ENCODE measurements at places on chromosomes 16 and 17. TPM values are rescaled to one million over a fixed set of nuclear protein-coding genes. Genes with fewer than 3 reads are reported as not detected.
A peak's percentile ranks its signal among the peaks of the same experiment; 100 is the strongest.

Gene CORO6
- total RNA-seq = 28.1 TPM

Gene DUS1L
- 32.2 TPM for total RNA-seq

- no peak for ATAC-seq
These were observed 24.1 kb upstream of the ABR start for GRCh38 chr17:1203967-1204291.

GRCh38 chr17:82872591-82873520, 33.0 kb upstream of the ZNF750 start:
- no peak for ATAC-seq

Gene IGSF6
- total RNA-seq = 1.0 TPM

GRCh38 chr17:66677201-66677981, 157.5 kb upstream of the CACNG5 start:
- no peak for ATAC-seq

Gene AANAT
- total RNA-seq = 1.8 TPM

GRCh38 chr17:76887802-76888201, 19.6 kb downstream of the MGAT5B start:
- no peak for ATAC-seq

- ATAC-seq = no peak
These were observed 8.4 kb upstream of the PLK1 start for GRCh38 chr16:23670137-23670776.

DNA sequence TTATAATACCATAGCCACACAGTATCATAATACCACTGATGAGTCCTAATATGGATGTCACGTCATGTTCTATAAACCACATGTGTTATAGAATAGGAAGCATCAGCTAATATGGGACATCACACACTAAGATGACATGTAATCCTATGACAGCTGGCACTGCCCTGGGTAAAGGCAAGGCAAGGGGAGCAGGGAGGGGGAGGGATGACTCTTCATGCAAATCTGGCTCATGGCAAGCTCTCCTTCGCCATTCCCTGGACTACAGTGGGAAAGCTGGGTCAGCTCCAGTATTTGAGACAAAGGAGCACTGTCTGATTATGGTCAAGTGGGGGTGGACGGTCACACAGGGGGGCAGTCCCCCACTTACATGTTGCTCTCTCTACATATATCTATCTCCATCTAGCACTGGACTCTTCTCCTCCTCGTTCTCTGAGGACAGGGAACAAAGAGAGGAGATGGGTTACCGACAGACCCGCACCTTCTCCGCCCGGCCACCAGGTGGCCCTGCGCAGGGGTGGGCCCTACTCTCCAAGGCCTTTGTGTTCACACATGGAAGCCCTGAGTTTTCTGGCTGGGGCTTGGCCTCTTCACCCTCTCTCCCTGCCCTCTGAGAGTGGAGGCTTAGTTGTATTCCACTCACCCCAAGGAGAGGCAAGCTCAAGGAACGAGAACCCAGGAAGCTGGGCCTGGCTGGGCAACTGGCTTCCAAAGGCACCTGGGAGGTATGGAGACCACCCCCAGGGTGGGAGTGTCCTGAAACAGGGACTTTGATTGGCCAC, 23.4 kb upstream of the MPO start:
- ATAC-seq = no peak

Gene KDM6B
- 8.7 TPM for total RNA-seq

DNA sequence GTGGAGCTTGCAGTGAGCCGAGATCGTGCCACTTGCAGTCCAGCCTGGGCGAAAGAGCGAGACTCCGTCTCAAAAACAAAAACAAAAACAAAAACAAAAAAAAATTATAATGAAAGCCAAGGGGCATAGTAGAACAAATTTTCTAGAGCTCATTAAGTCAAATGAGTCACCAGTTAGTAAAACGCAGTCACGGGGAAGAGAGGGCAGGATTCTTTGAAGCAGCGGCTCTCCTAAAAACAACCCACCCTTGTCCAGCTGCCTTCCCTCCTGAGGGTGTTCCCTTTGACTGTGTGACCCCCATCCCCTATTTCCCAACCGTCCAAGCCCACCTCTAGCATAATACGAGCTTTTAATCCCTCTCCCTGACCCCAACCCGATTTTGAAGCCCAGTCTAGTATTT, 44.1 kb upstream of the STH start:
- no peak for ATAC-seq

Gene TP53TG3C
- total RNA-seq = not detected

GRCh38 chr17:79609673-79610645, 892 bp downstream of the RBFOX3 start:
- peak; percentile 24 for ATAC-seq

- no peak for ATAC-seq
These were observed 111.2 kb downstream of the ANKRD11 start for GRCh38 chr16:89378947-89379771.

DNA sequence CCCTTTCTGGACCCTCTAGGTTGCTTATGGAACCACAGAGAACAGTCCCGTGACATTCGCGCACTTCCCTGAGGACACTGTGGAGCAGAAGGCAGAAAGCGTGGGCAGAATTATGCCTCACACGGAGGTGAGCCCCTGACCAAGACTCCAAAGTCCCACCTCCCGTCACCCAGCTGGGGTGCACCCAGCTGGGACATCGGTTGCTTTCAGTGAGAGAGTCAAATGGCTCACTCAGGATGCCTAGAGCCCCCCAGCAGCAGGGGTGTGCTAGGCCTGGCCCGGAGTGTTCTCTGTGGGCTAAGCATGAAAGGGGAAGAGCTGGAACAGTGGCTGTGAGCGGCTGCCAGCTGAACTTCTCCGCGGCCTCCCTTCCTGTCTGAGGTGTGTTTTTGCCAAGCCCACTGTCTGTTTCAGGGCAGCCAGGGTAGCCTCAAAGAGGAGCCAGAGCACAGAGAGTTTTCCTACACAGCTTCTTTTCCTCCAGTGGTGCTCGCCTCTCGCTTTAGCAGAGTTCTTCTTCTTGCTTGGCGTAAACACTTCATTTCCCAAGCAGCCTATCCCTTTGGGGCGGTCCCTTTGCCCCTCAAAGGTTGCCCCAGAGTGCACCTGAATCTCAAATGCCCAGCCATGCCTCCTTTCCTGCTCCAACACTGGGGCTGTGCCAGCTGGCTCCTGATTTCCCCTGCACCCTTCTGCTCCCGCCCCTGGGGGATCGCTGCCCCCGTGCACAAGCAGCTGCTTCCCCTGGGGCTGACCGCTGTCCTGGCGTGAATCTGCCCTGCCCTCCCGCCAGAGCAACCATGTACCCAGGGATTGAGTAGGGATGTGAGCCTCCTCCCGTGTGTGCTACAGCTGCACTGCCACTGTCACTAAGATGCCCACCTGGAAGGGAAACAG, 2.6 kb upstream of the CHAD start:
- ATAC-seq = no peak

- no peak for ATAC-seq
These were observed 41.5 kb downstream of the TMEM235 start for GRCh38 chr17:78272914-78273258.

Gene METRNL
- total RNA-seq = 1.5 TPM

DNA sequence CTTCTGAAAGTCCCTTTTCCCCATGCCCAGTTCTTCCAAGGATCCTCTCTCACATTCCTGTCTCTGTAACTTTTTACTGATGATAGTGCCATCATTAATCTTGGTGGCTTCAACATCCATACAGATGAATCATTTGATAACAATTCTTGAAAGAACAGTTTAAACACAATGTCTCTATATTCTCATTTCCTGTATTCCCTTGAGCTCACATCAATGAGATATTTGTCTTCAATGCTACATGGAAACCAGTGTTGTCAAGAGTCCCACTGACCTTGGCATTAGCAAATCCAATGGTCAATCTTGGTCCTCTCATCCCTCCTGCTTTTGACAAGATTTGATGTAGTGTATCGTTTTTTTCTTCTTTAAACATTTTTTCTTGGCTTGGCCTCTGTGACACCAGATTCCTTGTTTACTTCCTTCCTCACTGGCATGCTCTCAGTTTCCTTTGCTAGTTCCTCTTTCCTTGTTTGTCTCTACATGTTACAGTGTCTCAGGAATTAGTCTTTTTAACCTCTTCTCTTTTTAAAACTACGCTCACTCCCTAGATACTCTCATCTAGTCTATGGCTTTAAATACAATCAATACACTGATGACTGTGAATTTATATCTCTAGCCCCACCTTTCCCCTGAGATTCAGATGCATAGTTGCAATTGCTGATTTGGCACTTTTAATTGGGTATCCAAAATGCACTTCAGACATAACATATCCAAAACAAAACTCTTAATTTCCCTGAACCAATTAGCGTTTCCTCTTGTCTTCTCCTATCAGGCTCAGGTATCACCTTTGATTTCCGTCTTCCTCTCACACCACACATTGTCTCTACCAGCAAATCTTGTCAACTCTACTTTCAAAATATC, 134.0 kb downstream of the MYO1D start:
- no peak for ATAC-seq

Gene CALB2
- 0.50 TPM for total RNA-seq

DNA sequence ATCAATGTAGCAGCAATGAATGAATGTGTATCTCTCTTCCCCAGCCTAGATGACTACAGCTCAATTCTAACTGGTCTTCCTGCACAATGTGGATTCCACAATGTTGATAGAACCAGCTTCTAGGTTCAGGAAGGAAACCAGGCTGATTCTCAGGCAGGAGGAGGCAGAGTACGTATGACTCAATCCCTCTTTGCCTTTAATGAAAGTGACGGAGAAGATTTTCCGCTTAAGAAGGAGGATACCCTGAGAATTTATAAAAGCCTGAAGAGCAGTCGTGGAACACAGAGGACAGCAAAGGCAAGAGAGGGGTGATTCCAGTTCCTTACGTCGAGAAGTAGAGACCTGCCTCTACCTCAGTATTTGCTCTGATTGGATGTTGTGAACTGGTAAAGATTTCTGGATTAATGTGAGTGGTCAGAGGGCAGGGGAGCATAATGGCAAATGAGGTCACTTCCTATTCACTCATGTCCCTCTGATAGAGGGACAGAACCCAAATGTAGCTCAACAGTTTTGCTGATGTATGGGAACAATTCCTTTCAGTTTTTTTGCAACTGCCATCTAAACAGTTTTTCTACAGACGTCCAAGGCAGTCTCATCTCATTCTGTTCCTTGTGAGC, 15.0 kb upstream of the SLC16A11 start:
- ATAC-seq = no peak

Gene SOX9
- 14.1 TPM for total RNA-seq

Gene CSH2
- total RNA-seq = not detected

Gene NPW
- total RNA-seq = not detected

Gene UTS2R
- 0.13 TPM for total RNA-seq

DNA sequence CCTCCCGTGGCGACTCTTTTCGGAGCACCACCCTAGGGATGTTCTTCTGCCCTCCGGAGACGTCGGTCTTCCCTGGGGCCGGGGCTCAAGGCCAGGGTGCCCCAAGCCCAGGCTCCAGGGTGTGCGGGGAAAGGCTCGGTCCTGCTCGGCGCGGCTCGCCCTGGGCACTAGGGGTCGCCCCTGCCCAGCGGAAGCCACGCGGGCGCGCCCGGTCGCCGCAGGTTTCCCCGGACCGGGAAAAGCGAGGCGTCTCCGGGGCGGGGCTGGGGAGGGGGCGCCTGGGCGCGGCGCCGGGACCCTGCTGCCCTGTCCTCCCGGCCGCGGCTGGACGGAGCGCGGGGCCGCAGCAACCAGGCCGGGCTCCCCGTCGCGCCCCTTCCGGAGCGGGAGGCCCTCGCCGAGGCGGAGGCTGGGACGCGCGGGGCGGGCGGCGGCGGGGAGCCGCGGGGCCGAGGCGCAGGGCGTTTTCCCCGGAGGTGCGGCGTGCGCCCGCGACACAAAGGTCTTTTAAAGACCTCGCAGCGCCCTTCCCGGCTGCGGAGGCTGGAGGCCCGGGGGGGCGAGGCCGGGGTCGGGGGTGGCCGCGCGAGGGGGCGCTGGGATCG, 76.4 kb downstream of the MRC2 start:
- ATAC-seq = peak; percentile 92

Gene RASL10B
- 6.9 TPM for total RNA-seq

DNA sequence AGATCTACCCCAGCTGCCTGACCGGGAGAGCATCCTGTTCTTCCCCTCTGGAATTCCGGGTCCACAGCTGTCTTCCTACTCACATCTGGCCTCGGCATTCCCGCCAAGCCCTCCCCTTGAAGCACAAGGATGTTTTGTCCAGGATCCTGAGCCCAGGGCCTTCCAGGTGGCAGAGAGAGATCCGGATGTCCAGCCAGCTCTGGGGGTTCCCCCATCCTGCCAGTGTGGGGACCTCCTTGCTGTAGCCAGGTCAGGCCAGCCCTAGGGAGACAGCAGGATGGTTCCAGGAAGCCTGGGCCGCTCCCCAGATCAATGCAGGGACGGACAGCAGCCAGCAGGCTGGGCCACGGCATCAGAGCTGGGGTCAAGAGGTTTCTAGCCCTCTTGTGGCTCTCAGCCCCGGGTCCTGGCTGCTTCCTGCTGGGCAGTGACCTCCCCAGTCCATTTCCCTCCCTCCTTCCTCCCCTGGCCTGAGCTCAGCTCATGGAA, 55.3 kb downstream of the SOCS3 start:
- no peak for ATAC-seq

Gene RNF112
- total RNA-seq = 0.79 TPM

DNA sequence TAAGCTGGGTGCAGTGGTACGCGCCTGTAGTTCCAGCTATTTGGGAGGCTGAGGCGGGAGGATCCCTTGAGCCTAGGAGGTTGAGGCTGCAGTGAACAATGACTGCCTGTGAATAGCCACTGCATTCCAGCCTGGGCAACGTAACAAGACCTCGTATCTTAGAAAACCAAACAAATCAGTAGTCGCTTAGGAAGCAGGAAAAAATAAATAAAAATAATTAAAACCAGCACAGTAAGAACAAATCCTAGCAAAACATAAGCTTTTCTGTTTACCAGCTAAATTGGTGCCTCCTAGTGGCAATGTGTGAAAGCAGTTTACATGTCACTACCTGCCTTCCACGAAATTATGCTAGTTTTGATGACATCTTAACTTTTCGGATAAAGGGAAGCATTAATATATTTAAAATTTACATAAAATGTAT, 1.3 kb downstream of the ARMC5 start:
- ATAC-seq = no peak

Gene OR1F1
- not detected for total RNA-seq

DNA sequence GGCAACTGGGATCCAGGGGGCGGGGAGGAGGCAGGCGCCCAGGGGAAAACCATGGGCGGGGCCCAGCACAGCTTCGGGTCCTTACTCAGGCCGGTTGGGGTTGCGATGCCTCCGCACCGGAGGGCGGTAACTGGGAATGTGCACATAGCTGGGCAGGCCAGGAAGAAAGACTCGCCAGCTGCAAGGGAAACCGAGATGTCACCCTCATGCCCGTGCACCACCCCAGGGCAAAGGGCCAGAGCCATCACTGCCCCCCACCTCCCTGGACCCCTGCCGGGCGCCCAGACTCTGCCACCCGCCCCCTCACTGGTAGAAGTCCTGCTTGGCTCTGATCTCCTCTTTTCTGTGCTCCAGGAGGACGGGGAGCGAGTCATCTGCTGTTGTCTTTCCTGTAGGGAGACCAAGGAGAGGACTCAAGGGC, 6.7 kb downstream of the ALOX12B start:
- peak; percentile 11 for ATAC-seq

DNA sequence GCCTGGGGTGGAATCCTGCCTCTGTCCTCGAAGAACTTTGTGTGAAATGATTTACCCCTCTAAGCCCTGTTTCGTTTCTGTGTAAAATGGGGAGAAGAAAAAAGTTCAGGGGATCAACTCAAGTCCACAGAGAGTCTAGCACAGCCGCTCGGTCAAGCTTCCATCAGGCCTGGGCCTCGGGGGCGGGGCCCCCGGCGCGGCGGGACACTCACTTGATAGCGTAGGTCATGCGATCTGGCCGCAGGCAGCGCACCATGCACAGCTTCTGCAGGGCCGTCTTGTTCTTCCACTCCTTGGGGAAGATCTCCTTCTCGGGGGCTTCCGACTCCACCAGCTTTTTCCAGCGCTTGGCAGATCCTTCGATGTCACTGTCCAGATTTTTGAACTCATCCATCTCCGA, 65.9 kb downstream of the PGS1 start:
- no peak for ATAC-seq

Gene HOXB1
- total RNA-seq = 0.25 TPM
